Cortex of kidney (tissue), 1 donor: ENCODE measurements at places on chromosomes 2 and 18.

GRCh38 chr2:166487171-166487570, 6.9 kb downstream of the SCN7A start:
- DNase-seq: no peak

GRCh38 chr18:49994410-49994809, 181.1 kb upstream of the ACAA2 start:
- no peak for DNase-seq

DNA sequence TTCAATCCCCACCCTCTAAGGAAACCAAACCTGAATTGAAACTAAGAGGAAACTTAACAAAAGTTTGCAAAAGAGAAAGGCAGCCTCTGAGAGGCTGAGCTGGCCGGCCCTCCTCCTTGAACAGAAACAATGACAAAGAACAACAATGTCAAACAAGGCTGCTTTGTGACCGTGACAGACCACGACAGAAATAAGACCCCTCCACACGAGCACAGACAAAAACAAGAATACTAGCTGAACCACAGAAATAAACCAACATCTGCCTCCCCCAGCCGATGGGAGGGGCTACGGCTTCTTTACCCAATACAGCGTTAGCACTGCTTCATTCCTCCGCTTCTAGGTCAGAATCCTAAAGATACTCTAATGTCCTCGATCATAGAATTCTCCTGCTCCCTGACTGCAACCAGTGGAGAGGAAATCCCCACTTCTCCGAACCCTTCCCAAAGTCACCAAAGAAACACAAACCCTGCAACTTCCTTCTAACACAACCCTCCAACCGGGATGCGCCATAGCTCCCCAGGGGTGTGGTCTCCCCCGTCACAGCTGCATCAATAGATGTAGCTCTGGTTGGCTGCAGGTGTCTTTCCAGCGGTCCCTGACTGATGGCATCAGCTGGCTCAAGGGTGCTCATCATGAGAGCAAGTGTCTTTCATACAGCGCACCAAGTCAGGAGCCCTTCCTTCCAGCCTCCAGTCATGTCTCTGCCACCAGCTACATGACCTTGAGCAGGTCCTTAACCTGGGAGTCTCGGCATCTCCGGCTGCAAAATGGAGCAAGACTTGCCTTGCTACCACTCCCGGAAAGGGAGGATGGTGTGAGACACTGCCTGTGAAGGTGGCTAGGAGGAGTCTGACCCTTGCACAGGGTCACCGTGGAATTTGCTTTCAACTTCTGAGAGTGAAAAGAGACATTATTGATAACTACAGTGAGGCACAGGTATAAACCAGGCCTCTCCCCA, 198.6 kb downstream of the HAUS1 start:
- no peak for DNase-seq

- no peak for DNase-seq
Measured at GRCh38 chr2:236693531-236693930, 123.9 kb downstream of the ACKR3 start.

- DNase-seq: no peak
Measured at GRCh38 chr2:139077099-139077737, 297.0 kb upstream of the NXPH2 start.

DNA sequence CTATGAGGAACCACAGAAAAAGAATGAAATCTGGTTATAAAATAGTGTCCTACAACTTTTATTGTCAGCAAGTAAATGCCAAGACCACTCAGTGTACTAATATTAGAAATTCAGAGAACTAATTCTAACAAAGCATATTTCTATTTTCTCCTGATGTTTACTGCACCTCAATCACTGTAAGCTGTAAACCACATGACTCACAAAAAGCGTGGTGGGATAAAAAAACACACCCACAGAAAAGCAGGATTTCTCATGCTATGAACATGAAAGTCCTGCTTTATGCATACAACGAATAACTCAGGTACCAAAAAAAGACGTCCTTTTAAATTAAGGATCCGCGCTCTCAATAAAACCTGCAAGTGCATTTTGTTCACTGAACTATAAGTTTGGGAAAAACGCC, 797 bp downstream of the TXNL4A start:
- DNase-seq: no peak

DNA sequence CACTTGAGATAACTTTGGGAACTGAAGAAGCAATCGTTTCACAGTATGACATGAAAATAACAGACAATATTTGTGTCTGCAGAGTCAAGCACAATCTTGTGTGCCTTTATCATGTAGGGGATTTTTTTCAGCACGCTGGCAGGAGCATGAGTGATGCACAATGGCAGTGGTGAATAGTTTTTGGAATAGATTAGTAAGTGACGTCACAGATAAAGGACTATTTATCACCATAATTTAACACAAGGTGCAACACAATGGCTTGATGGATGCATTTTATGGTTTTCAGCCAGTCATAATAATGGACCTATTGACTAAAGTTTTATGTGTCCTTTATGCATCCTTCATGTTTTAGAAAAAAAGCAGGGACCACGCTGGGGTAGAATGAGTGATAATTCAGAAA, 559.8 kb upstream of the FANCL start:
- no peak for DNase-seq

DNA sequence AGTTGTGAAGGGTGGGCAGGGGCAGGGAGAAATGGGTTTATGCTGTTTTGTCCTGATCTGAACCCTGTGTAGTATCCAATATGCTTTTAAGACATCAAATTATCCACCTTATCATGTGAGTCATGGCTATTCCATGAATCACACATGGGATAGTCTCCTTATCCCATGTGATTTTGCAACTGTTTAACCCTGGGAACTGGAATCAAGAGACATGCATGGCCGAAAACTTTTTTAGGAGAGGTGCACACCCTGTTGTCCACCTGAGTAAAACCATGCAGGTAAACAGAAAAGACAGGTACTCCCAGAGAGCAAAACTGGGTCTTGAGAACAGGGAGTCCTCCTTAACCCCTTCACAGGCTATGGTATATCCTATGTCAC, 490.6 kb upstream of the HS6ST1 start:
- no peak for DNase-seq

GRCh38 chr2:10305715-10306114, 3.0 kb downstream of the HPCAL1 start:
- DNase-seq: no peak

DNA sequence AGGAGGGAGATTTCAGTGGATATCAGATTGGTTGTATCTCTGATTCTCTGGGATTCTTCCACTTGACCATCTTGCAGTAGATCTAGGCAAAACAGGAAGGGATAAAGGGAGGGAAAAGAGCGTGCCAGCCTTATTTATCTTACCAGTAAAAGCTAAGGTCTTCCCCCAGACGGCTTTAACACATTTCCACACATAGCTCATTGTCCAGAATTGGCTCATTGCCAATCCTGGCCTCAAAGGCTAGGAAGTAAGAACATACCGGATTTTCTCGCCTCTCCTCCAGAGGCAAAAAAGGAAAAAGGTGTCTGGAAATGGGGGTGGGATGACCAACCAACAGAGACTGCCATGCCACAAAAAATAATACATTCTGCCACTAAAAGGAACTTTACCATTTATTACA, 411.6 kb upstream of the NRP2 start:
- DNase-seq: no peak
